ENCODE measurements at places on chromosomes 16 and 17.
A peak's percentile ranks its signal among the peaks of the same experiment; 100 is the strongest.

DNA sequence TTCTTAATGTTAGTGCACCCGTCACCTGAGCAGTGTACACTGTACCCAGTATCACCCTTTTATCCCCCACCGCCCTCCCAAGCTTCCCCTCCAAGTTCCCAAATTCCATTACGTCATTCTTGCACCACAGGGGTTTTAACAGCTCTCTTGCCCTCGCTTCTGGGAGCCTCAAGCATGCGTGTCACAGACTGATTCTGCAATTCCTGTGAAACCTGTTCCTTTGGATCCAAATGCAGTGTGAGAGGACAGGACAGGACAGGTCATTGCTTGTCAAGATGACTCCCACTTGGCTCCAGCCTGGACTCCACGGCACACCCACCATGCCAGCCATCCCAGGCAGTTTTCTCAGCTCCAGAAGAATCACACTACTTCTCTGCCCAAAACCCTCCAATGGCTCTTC is 44.1 kb downstream of the CYB5D2 start:
- peak; percentile 31 for DNase-seq

DNA sequence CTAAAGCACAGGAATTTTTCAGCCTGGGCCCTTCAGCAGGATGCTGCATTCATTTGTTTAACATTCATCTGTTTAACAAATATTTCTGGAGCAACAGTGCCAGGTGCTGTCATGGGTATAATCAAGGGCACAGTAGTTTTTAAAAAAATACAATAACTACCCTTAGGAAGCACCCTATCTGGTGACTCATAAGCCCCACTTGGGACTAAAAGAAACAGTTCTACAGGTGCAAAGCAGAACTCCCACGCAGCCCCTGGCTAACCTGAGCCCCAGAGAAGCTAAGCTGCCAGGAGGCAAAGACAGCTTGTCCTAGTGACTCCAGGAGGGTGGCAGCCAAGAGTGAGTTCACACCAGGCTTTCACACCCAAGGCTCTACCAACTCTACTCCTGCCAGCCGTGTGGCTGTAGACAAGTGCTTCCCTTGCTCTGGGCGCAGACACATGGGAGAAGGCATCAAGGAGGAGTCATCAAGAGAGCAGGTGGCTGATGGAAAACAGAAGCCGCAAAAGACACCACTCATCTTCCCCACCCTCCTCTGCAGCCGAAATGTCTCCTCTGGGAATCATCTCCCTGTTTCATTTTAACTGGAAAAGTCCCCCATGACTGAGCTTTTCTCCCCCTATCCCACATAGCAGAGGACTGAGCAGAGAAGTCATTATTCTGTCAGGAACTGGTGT is 14.4 kb downstream of the CUEDC1 start:
- no peak for DNase-seq

DNA sequence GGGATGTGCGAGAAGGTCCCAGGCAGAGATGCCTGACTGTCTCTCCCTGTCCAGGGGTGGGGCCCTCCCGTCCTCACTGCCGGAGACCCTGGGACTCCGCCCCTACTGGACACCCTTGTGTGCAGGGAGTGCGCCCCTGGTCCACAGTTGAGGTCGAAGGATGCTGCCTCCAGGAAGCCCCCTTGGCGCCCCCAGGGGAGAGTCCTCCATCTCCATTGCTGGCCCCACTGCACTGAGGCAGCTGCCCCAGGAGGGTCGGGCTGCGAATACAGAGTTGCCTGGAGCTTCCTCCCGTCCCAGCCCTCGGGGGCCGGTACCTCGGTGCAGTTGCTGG is 26.6 kb downstream of the CTU2 start:
- DNase-seq, result no peak

- no peak for DNase-seq
Measured at GRCh38 chr16:84949772-84950436, 61.4 kb downstream of the ZDHHC7 start.

GRCh38 chr16:84650062-84650991 is 2.0 kb downstream of the KLHL36 start:
- DNase-seq, result peak; percentile 68

- peak; percentile 53 for DNase-seq
Measured at GRCh38 chr16:29994600-29995323, 655 bp downstream of the HIRIP3 start.

- no peak for DNase-seq
Measured at GRCh38 chr17:58081646-58082340, 1.4 kb upstream of the DYNLL2 start.

Measured in fibroblast of skin of scalp (primary cell).